ENCODE measurements at places on chromosomes 3 and 15.

DNA sequence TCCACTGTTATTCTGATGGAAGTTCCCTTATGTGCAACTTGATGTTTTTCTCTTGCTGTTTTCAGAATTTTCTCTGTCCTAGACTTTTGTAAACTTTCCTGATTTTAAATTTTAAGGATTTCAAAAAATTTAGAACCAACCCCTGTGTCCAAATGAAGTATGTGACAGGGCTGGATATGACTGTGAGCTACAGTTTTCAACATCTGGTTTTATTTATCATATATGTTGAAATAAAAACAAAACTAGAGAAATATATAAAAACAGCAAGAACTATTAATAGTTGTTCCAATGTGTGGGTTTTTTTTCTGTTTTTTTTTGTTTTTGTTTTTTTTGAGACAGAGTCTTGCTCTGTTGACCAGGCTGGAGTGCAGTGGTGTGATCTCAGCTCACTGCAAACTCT lies 47.4 kb upstream of the PSMD6 start:
- DNase-seq: no peak

DNA sequence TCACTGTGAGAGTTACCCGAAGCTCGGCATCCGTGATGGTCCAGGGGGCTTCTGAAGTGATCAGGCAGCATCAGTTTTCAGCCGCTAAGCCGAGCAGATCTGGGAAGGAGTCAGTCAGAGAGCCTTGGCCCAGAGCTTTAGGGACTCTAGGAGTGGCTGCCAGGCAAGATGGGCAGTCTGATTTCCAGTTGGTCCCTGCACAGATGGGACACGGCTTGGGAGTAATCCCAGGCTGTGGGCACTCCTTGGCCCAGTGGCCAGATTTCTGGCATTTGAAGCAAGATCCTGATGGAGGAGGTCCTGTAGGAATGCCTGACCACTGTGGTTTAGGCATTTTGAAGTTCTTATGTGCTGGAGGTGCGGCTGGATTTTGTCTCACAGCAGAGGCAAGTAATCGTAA lies 10.5 kb upstream of the IP6K2 start:
- no peak for DNase-seq

GRCh38 chr15:62572797-62573196 lies 407.7 kb upstream of the C2CD4B start:
- no peak for DNase-seq

DNA sequence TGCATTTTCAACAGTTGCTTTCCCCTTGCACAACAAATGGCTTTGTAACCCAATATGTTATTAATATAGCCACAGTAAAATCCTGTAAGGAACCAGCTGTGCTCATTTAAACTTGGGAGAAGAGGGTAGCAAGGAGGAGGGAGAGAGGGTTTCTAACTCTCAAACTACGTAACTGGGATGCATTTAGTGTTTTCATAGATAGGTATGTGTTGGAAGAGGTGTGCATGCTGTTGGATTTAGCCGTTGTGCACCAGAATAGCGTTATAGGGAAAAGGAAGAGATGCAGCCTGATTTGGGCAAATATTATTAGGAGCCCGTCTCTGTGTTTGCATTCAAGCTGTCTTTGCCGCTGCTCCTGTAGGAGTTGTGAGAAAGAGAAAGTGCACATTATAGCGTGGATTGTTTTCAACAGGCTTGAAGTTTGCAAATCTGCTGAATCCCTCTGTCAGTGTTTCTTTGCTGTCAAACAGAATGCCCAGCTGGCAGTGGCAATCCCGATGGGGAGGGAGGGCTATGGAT lies 39.4 kb downstream of the ARPP21 start:
- no peak for DNase-seq

DNA sequence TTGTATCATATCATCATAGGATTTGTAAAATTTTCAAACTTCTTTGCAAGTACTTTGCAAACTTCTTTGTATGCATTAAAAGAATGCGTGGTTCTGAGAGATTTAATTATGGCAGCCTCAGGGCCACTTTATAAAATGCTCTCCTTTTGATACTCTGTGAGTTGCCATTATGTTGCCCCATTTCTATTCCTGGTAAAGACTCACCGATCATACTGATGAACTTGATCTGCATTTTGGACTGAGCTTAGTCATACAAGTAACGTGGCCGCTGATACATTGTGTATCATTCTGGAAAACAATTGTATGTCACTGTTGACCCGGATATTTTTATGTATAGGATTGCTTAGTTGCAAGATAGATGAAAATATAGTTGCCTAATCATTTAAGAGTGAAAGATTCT lies 38.8 kb downstream of the AKAP13 start:
- DNase-seq: no peak

- peak; percentile 50 for DNase-seq
These were observed 4.4 kb upstream of the CLDN11 start for GRCh38 chr3:170414202-170414663.

GRCh38 chr3:128051459-128051836 lies 789 bp upstream of the SEC61A1 start:
- DNase-seq: peak; percentile 24

Data from spinal cord (tissue), 10 donors.